Iris pigment epithelial cell (primary cell): ENCODE measurements at places on chromosomes 13 and 19.
A peak's percentile ranks its signal among the peaks of the same experiment; 100 is the strongest.

DNA sequence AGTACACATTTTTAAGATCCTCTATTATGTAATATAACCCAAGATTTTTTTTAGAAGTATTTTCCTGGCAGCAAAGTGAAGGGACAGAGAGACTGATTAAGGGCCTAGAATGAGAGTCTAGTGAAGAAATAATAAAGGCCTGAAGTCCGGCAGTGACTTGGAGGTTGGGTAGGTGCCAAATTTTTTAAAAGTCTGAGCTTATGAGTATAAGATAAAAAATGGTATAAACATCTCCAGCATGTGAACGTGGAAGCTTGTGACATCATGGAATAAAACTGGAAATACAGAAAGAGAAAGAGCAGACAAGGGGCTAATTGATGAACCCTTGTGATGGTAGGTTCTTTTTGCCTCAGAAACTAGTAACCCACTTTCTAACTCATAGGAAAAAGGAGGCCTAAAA lies 174.6 kb downstream of the SUCLA2 start:
- peak; percentile 82 for DNase-seq

DNA sequence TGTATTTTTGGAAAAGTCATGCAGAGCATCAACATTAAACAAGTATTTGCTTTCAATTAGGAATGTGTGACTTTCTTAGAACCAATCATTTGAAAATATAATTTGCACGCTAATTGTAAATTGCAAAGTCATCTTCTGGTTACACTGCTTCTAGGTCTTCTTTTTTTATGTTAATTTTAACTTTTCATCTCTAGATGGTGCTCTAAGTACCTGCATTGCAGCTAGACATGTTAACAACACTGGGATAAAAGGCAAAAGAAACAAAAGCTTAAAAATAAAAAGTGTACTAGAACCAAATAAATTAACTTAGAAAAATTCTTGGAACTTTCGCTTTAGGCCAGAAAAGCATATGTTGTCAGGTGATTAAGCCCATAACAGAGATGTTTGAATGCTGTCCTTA lies 2758.2 kb downstream of the PCDH9 start:
- DNase-seq: peak; percentile 67

DNA sequence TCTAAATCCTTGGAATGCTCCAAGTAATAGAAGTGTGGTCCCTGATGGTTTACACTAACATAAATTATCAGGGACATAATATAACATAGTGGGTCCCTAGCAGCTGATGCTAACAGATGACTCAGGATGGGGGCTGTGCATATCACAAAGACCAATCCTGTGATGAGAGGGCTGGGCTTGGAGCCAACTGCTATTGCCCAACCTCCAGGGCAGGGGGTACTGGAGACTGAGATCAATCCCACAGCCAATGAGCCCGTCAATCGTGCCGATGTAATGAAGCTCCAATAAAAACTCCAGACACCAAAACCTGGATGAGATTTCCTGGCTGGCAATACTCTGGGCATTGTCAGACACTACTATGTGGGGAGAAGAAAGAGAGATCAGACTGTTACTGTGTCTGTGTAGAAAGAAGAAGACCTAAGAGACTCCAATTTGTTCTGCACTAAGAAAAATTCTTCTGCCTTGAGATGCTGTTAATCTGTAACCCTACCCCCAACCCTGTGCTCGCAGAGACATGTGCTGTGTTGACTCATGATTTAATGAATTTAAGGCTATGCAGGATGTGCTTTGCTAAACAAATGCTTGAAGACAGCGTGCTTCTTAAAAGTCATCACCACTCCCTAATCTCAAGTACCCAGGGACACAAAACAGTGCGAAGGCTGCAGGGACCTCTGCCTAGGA lies 33.4 kb downstream of the ABCC4 start:
- peak; percentile 92 for DNase-seq

GRCh38 chr13:64234255-64234654 lies 2818.6 kb upstream of the PCDH20 start:
- peak; percentile 43 for DNase-seq

- no peak for DNase-seq
These were observed 34.9 kb upstream of the HOMER3 start for GRCh38 chr19:18975869-18976268.

GRCh38 chr13:79740991-79741390 lies 260.0 kb downstream of the NDFIP2 start:
- peak; percentile 65 for DNase-seq

GRCh38 chr13:45149964-45150363 lies 29.7 kb downstream of the GTF2F2 start:
- DNase-seq: peak; percentile 38

DNA sequence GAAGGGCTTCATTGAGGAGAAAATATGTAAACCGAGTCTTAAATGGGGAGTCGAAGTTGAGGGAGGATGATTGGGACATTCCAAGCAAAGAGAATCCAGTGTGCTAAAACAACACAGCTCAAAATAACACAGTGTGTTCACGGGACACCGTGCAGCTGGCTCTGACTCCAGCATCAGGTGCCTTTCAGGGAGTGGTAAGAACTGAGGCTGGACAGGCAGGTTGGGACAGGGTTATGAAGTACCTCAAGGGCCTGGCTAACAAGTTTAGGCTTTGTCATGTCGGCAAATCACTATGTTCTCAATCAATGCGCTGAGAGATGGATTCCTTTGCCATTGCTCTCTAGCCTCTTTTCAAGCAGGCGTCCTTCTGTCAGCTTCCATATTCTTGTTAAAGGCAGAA lies 27.5 kb upstream of the WDFY2 start:
- DNase-seq: no peak

DNA sequence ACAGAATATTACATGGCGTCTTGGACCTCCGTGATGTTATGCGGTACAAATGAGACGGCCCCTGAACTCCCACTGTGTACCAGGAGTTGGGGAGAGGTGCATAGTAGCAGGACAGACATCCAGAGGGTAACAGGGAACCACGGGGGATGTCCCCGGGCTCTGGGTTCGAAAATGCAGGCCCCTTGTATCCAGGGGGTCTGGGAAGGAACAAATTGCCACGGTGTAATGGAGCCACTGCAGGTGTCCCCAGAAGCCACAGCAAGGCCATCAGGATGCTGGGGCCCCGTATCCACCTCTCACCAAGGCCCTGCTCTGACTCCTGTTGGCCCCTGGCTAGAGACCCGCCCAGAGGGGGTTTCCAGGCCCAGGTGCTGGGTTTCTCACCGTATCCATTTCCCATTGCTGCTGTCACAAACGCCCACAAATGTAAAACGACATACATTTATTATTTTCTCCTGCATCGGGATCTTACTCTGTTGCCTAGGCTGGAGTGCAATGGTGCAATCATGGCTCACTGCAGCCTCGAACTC lies 77.8 kb downstream of the INSR start:
- no peak for DNase-seq

DNA sequence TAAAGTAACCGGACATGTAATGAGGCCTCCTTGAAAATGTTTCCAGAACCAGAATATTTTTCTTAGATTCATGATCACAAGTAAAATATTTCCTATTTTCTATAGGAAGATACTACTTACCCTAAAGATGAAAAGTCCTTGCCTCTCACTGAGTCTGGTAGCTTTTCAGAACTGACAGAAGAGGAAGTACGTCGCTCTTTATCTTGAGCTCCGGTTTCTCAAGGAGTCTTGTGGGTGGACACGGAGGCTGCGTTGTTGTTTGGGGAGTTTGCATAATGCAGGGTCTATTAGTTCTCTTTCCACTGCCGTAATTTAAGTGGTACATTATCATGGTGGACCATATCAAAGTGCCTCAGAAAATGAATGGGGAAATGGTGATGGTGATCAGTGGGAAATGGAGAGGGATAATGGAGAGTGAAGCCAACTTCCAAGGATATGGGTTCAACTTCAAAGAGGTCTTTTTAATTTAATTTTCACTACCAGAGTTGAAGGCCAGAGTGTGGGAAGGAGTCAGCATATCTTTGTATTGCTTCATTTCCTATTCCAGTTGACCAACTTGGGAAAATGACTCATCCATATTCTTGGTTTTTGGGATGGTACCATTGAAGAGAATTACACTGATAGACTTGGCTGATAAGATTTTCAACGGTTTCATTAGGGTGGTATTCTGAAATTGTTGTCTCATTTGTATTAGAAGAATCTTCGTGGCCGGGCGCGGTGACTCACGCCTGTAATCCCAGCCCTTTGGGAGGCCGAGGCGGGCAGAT lies 23.4 kb downstream of the MBD3L2B start:
- DNase-seq: peak; percentile 45

DNA sequence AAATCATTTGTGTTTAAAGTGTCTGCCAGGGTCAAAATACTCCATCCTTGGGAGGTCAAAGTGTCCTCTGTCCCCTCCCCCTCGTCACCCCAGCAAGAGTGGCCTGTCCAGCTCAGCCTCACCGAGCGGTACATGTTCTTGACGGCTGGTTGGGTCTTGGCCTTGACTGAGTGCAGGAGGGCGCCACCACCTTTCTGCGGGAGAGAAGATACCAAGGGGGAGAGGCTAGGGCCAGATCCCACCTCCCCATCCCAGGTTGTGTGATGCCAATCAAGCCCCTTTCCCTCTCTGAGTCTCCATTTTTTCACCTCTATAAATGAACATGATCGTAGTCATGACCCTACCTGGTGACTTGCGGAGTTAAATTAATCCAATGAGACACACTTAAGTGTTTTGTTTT lies 6.1 kb downstream of the CRB3 start:
- DNase-seq: no peak

DNA sequence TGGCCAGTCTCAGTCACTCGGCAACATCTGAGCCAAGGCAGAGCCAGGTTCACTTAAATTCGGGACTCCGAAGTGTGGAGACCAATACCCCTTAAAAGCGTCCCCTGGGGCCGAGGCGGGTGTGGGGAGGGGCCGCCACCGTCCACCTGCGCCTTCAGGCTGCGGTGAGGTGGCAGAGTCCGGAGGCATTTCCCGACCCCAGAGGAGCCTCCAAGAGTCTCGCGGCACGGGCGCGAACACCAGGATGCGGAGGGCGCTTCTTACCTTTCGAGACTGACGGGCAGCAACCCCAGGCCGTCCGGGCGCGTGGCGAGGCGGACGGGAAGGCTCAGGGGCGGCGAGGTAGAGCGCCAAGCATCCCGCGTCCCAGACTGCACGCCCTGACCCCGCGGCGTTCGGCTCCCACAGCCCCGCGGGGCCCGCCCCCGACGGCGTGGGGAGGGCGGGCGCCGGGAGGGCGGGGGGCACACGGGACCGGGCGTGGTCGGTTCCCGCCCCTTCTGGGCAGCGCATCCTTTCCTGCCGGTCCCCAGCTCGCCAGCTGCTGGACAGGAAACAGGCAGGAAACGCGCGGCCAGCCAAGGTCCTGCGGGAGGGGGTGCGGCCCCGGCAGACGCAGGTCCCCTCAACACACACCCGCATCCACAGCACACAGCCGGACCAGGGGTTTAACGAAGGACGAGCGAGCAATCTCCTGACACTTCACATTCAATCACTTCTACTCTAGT lies at the start of gene THSD1:
Gene THSD1 (minus strand): TSS at position 406 of the 728 bp plus-strand sequence. CDS start 3,572 bp downstream, outside the sequence.
- DNase-seq: peak; percentile 9

DNA sequence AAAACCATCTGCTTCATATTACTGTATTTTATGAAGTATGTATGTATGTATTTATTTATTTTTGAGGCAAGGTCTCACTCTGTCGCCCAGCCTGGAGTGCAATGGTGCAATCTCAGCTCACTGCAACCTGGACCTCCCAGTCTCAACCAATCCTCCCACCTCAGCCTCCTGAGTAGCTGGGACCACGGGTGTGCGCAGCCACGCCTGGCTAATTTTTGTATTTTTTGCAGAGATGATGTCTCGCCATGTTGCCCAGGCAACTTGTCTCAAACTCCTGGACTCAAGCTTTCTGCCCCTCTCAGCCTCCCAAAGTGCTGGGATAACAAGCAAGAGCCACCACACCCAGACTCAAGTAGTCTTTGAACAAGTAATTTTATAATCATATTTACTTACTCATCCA lies 5.5 kb downstream of the KATNAL1 start:
- DNase-seq: peak; percentile 29

DNA sequence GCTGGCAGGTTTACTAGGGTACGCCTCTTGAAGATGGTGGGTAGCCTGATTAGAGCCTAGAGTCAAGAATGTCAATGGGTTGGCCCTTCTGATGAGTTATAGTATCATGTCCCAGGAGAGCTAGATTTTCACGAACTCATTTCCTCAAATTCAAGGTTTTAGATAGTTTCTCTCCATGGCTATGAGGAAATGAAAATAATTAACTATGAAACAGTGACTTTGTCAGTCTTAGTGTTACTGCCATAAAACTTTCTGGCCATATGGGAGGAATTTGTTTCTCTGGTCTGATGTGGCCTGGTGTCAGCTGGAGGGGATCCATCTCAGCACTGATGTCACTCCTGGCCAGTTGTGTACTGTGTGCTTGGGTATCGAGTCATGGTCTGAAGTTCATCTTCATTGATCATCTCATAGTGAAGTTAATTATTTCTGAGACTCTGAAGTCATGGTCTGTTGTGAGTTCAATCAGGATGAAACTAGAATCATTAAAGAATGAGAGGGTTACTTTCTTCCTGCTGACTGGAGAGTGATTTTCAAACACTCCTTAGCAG lies 49.4 kb upstream of the TNFSF11 start:
- DNase-seq: peak; percentile 10

GRCh38 chr13:40665126-40666044 lies 1.1 kb downstream of the FOXO1 start:
- DNase-seq: no peak

- DNase-seq: no peak
These were observed 5.1 kb downstream of the BCL3 start for GRCh38 chr19:44753626-44753931.

GRCh38 chr13:40313269-40314200 lies 352.9 kb downstream of the FOXO1 start:
- DNase-seq: no peak

- DNase-seq: no peak
These were observed 829 bp downstream of the KCNC3 start for GRCh38 chr19:50328224-50328872.

- DNase-seq: no peak
These were observed 17.7 kb downstream of the STK24 start for GRCh38 chr13:98559169-98559568.

GRCh38 chr19:15425321-15425950 lies 6.6 kb upstream of the AKAP8L start:
- DNase-seq: no peak

DNA sequence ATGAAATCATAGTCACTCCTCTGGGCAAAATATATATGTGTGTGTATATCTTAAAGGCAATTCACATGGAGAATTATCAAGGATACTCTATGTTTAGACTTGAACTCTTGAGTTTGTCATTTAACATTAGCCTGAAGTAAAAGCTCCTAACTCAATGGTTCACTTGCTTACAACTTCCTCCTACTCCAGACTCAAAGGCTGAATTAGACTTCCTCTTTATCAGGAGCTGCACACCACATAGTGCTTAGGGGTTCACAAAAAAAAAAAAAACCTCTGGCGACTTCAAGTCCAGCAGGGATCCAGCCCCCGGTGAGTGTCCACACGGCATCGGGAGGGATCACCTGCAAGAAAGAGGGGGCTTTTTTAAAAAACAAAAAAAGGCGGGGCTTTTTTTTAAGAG lies 68.2 kb upstream of the LSM14A start:
- DNase-seq: no peak

DNA sequence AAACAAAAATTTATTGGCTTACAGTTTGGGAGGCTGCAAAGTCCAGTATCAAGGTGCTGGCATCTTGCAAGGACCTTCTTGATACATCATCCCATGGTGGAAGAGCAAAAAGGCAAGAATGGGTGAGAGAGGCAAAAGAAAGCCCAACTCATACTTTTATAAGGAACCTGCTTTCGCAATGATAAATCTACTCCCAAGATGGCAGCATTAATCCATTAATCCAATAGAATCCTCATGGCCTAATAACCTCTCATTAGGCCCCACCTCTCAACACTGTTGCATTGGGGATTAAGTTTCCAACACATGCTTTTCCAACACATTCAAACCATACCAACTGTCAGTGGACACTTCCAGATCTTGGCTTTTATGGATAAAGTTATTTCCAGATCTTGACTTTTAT lies 48.7 kb upstream of the ZNF507 start:
- DNase-seq: no peak

GRCh38 chr19:40533508-40533907 lies 43.2 kb upstream of the SHKBP1 start:
- no peak for DNase-seq
